ENCODE measurements at places on chromosomes 5 and 9.
A peak's percentile ranks its signal among the peaks of the same experiment; 100 is the strongest.

- no peak for DNase-seq
Measured at GRCh38 chr5:111134087-111134486, 41.9 kb downstream of the WDR36 start.

GRCh38 chr5:76692274-76692540 is 23.7 kb upstream of the F2R start:
- DNase-seq: no peak

- DNase-seq: no peak
Measured at GRCh38 chr5:19615661-19616060, 372.3 kb downstream of the CDH18 start.

GRCh38 chr5:32076699-32077695 is 97.1 kb downstream of the GOLPH3 start:
- peak; percentile 43 for DNase-seq

DNA sequence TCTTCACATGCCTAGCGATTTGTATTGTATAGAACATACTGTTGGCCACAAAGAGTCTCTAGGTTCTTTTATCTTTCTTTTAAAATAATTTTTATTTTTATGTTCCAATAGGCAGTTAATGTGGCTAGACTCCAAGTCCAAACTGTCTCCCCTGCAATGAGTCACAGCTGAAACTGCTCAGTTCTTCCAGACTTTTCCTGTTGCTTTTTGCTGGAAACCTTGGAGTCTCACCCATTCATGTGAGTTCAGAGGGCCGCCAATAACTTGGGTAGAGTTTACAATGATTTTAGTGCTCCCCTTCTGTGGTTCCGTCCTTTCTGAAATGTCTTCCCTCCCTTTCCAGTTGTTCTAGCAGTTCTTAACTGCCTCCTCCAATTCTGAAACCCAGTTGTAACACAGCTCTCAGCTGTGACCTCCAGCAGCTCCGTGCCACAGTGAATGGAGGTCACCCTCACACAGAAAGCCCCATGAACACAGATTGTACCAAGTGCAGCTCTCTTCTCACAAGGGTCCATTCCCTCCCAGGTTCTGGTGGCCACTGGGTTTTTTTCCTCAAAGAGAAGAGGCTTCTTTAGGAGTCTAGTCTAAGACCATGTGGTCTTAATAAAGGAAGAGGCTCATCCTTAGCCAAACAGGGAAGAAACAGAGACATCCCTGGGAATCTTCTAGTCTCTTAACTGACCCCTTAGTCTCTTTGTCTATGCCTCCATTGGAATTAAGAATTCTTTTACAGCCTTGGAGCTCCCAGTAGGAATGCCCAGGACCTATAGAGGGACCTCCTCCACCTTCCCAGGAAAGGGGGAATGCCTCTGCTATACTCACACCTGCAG is 198.5 kb downstream of the SPOCK1 start:
- DNase-seq: no peak

DNA sequence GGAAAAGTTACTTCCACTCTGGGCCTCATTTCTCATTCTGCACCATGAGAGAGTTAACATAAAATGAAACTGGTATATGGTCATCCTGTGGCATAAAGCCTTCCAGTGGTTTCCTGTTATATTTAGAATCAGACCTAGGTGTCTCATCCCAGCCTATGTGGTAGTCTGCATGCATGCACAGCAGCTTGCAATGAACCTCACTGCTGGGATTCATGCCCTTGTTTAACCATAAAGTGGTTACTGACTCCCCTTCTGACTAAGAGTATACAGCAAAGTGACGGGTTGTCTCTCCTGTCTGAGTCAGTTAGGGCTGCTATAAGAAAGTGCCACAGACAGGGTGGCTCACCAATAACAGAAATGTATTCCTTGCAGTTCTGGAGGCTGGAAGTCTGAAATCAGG is 14.7 kb upstream of the TDRD7 start:
- DNase-seq: no peak

DNA sequence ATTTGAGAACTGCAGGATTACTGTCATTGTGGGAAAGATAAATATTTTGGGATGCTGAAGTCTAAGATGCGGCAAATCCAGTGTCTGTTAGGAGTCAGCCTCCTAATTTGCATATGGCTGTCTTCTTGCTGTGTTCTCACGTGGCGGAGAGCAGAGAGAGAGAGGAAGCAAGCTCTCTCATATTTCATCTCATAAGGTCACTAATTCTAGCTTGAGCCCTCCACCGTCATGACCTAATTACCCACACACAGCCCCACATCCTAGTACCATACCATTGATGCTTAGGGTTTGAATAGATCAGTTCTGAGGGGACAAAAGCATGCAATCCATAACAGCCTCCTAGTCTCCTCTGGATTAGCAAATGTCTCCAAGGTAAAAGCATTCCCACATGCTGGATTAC is 124.5 kb downstream of the CDH12 start:
- no peak for DNase-seq

- DNase-seq: no peak
Measured at GRCh38 chr5:170226661-170227060, 6.1 kb upstream of the C5orf58 start.

- DNase-seq: no peak
Measured at GRCh38 chr9:135616619-135617537, 22.5 kb downstream of the GLT6D1 start.

- no peak for DNase-seq
Measured at GRCh38 chr9:101736717-101737116, 1.7 kb downstream of the GRIN3A start.

DNA sequence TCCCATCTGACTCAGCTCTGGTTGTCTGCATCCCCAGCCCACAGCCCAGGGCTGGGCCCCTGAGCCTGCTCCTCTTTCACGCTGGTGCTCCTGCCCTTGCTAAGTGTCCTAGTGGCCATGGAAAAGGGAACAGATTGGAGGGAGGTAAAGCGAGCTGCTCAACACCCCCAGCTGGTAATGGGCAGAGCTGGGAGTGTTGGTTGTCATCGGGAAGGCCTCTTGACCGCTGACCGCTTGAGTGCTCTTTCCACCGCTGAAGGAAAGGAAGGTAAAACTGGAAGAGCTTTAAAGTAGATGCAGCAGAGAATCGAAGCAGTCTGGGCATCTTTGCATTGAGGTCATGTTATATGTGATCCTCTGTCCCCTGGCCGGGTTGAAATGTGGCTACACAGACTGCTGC is 60.2 kb downstream of the CRB2 start:
- no peak for DNase-seq

- DNase-seq: no peak
Measured at GRCh38 chr9:113562653-113563381, 99.3 kb downstream of the RGS3 start.

GRCh38 chr5:104635227-104635626 is 1072.6 kb upstream of the NUDT12 start:
- DNase-seq: no peak

- DNase-seq: no peak
Measured at GRCh38 chr5:151075698-151076331, 5.0 kb downstream of the TNIP1 start.

DNA sequence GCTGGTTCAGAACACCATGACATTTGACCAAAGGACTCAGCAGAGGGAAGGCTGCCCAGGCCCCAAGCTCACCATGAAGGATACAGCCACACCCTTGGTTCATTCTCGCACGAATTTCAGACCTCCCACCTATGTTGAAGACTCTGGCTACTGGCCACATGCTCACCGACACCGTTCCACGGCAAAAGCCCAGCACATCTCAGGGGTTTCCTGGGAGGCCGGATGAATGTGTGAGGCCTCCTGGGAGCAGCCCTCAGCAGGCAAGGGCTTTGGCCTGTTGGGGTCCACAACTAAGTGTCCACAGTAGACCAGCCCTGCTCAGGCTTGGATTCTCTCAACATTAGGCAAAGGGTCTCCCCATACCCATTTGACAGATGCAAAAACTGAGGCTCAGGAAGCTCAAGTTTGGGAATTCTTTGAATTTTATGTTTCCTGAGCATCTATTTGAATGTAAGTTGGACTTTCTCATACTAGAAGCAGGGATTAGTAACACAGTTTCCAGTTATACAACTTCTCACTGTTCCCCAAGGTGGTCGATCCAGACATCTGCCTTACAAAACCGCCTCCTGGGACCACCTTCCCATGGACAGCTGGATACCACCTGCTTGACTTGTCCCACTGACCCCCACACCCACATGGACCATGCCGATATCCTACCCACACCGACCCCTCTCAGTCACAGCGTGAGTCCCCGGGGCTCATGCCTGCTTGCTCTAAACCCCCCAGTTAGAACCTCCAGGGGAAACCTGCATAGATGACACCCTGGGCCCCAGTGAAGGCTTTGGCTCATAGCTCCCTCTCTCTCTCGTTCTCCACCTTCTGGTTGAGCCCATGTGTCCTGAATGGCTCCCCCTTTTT is 27.9 kb downstream of the CCT5 start:
- no peak for DNase-seq

DNA sequence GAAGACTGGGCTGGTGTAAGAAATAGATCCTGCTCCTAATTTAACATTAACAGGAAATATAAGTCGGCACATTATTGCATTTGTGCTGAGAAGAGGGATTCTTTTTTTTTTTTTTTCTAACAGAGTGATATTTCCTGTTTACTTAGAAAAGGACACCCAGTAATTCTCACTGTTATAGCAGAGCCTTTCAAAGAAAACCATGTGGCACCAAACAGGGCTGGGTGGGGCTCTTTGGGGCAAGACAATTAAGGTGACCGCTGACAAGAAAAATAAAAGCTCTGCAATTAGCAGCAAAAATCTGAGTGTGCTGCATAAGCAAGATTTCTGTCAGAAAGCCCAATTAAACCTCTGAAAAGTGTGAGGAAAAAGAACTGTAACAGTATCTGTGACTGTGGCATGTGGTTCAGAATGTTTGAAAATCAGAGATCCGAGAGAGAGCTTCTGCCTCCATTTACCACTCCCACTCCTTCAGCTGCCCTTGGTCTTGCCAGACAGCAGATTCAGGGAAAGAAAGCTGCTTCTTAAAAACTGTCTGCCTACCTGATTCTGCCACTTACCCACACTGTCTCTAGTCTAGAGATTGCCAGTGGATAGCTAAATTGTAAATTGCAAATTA is 77.1 kb upstream of the IQGAP2 start:
- no peak for DNase-seq

DNA sequence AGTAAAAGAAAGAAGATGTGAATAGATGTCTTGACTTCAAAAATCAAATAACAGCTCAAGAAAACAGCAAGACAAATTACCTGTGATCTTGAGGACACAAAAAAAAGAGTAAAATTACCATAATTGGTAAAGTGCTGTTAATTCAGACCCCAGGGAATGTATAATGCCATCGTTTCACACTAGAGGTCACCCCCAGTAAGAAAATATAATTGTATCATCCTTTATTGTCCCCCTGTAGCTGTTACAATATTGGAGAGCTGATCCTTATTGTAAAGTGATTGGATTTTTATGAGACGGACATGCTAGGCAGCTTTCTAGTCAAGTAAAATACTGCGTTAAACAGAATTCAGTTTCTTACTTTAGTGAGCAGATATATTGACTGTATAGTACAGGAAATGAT is 377.0 kb downstream of the TLE1 start:
- DNase-seq: no peak

DNA sequence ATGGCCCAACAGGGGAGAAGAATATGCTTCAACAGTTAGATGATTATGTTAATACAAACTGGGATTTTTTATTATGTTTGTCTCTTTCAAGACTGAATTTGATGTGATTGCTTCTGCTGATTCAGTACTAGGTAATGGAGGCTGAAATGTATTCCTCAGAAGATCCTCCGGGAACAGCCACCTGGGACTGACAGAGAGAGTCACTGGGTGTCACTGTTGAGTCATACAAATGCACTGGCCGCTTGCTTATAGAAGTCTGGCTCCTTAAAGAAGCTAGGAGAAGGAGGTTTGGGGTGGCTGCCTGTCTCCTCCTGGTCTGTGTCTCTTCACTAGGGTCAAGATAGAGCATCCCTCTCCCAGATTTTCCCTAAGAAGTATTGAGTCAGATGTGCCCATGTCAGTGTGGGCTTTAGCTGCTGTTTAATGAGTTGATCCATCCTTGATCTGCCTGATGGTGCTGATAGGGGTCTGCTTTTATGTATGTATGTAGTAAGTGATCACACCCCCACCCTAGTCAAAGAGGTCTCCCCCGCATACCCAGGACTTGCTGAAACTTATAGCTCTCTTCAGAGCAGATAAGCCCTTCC is 773.4 kb downstream of the BRINP1 start:
- DNase-seq: no peak

GRCh38 chr5:17019324-17019723 is 83.2 kb upstream of the MYO10 start:
- DNase-seq: no peak

DNA sequence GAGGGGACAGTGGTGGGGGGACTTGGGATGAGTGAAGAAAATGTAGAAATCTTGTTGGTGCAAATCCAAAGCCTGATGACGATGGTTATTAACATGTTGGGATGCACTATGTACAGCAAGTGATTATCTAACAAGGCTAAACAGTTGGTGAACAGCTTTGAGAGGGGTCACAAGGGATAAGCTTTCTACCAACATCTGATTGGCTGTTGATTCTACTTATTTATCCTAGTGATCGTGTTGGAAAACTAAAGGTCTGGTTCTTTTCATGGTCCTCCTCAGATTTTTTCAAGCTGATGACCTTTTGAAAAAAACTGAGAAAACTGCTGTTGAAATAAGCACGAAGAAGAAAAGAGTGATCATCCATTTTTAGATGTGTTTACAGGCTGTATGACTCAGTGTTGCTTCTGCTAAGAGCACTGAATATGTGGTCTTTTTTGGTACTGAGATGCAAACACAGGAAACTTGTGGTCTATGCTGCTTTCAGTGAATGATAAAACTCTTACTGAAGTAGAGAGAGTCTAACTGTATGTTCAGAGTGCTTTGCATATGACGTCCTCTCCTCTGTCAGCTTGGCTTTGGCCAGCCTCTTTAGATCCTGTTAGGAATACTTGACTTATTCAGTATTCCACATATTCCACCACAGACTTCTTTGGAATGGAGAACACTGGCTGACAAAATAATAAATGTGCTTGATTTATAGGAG is 174.8 kb downstream of the SLF1 start:
- DNase-seq: no peak

GRCh38 chr9:134526584-134527477 is 114.8 kb upstream of the COL5A1 start:
- DNase-seq: no peak

DNA sequence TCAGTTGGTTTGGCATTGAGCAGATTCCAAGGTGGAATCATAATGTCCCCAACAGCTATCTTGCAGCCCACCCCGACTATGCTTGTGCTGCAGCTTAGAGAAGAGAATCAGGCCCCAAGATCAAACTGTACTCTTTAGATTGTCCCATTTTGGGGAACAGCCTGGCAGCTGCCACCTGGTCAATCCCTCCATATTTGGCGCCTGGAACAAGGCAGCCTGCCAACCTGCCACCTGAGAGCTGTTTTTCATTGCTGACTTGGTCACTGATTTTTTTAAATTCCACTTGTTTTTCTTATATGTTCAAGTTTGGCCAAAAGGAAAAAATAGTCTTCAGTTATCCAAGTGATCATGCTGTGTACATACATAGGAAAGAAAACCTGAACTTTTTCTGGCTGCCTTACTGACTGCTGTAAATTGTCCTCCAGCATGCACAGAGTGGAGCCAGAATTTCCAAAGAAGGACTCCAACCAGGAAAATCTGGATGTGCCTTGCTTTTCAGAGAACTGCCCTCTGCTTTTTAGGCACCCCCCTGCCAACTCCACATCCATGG is 504.2 kb downstream of the ENC1 start:
- no peak for DNase-seq

Measured in AML-193 (cell line).